CD4-positive, CD25-positive, alpha-beta regulatory T cell (primary cell): ENCODE measurements at places on chromosomes 13 and 19.

GRCh38 chr19:11446652-11447301 is 11.3 kb downstream of the PRKCSH start:
- H3K27ac ChIP-seq = no peak overlapping the region
- no peaks in the 10 kb centered on the region for H3K27me3 ChIP-seq
- H3K4me3 ChIP-seq = no peak overlapping the region
- no peak for DNase-seq
- peaks cover 42% of the 10 kb centered on the region for H3K36me3 ChIP-seq

DNA sequence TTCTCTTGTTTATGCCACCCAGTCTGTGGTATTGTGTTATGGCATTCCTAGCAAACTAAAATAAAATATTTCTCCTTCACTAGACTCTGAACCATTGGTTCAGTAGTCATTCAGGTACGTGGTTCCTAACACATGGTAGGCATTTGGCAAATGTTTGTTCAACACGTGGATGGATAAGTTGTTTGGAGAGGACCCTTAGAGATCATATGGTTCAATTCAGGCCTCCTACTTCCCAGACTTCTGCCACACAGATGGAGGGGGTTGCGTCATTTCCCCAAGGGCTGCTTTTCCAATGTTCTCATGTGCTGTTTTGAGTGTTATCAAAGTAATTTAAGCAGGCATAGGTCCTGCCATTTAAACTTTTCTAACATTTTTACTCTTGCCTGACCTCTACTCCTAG is 6.7 kb downstream of the CXCL17 start:
- H3K4me3 ChIP-seq = no peak overlapping the region
- H3K27ac ChIP-seq = no peak overlapping the region
- no peaks in the 10 kb centered on the region for H3K36me3 ChIP-seq
- H3K4me1 ChIP-seq = peaks cover 13% of the 10 kb centered on the region

DNA sequence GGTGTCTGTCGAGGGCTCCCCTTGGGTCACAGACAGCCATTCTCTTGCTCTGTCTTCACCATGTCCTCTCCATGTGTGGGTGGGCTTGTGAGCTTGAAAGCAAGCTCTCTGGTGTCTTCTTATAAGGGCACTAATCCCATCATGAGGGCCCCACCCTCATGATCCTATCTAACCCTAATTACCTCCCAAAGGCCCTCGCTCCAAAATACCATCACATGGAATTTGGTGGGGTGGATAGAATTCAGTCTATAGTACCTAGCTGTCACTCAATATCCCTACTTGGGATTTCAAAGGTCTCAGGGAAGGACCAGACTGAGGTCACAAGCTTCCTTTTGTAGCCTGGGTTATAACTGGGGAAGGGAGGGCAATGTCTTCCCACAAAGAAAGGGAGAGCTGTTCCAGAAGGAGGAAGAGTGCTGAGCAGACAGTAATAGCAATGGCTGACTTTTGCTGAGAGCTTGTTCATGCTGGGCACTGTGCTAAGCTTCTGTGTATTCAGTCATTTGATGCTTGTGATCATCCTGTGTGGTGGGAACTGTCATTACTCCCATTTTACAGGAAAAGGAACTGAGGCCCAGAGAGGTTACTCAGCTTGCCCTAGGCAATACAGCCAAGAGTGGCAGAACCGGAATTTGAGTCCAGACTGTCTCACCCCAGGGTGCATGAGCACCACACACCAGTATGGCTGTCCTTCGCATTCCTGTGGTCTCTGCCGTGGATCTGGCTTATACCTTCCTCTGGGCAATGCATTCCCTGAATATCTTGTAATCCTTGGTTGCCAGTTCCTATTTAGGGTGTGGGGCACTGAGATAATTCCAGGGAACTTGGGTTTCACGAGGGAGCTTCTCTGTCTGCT is 8.2 kb downstream of the FXYD5 start:
- H3K27me3 ChIP-seq = no peaks in the 10 kb centered on the region
- peak overlapping the region; percentile 34 for H3K27ac ChIP-seq
- peaks cover 20% of the 10 kb centered on the region for H3K4me1 ChIP-seq
- DNase-seq = no peak
- H3K4me3 ChIP-seq = no peak overlapping the region

GRCh38 chr19:708154-709143 is at the start of gene PALM:
PALM (plus strand) TSS chr19:708935; CDS start chr19:709147, 212 bp downstream.
- H3K36me3 ChIP-seq = no peaks in the 10 kb centered on the region
- no peak for DNase-seq
- no peak within 1 kb of the TSS for H3K4me3 ChIP-seq
- no peaks in the 10 kb centered on the region for H3K27me3 ChIP-seq
- H3K27ac ChIP-seq = no peak within 1 kb of the TSS

GRCh38 chr19:16944626-16945363 is 56.0 kb downstream of the F2RL3 start:
- no peak overlapping the region for H3K27ac ChIP-seq
- no peaks in the 10 kb centered on the region for H3K4me1 ChIP-seq
- no peaks in the 10 kb centered on the region for H3K27me3 ChIP-seq
- no peaks in the 10 kb centered on the region for H3K36me3 ChIP-seq
- no peak for DNase-seq
- no peak overlapping the region for H3K4me3 ChIP-seq

- H3K27ac ChIP-seq = no peak overlapping the region
- no peak overlapping the region for H3K4me3 ChIP-seq
- H3K27me3 ChIP-seq = no peaks in the 10 kb centered on the region
Measured at GRCh38 chr13:48626077-48626449, 27.7 kb upstream of the CYSLTR2 start.

DNA sequence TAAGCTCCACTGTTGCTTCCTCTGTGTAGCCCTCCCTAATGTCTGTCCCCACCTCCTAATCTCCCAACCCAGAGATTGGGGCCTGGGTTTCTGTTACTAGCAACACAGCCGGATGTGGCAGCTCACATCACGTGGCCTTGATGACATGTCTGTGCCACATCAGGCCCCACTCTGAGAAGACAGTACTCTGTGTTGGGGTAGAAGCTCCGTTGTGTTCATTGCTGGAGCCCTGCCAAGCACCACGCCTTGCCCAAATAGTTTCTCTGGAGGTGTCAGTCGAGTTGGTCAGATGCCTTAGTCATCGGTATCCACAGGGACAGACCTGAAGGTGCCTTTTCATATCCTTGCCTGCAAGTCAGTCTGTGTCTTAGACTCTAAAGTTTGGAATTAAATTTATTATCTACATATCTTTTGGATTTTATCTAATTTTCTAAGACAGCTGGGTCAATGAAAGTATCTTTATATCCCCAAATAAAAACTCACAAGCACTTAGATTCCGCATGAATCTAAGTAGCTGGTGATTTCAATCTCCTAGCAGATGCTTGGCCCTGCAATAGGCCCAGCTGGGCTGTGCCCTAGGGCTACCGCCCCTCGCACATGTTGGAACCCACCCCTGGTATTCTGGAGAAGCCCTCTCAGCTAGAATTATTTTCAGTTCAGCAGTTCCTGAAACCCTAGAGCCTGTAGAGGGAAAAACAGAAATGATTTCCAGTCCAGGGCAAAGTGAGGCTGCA is 204.0 kb upstream of the TSHZ3 start:
- H3K27me3 ChIP-seq = no peaks in the 10 kb centered on the region
- H3K27ac ChIP-seq = no peak overlapping the region
- H3K36me3 ChIP-seq = no peaks in the 10 kb centered on the region
- no peak for DNase-seq
- no peak overlapping the region for H3K4me3 ChIP-seq
- H3K4me1 ChIP-seq = no peaks in the 10 kb centered on the region

GRCh38 chr19:2837430-2837829 is 3.8 kb upstream of the ZNF555 start:
- peaks cover 14% of the 10 kb centered on the region for H3K36me3 ChIP-seq
- no peak overlapping the region for H3K4me3 ChIP-seq
- H3K27ac ChIP-seq = no peak overlapping the region
- peaks cover 12% of the 10 kb centered on the region for H3K4me1 ChIP-seq
- H3K27me3 ChIP-seq = no peaks in the 10 kb centered on the region

DNA sequence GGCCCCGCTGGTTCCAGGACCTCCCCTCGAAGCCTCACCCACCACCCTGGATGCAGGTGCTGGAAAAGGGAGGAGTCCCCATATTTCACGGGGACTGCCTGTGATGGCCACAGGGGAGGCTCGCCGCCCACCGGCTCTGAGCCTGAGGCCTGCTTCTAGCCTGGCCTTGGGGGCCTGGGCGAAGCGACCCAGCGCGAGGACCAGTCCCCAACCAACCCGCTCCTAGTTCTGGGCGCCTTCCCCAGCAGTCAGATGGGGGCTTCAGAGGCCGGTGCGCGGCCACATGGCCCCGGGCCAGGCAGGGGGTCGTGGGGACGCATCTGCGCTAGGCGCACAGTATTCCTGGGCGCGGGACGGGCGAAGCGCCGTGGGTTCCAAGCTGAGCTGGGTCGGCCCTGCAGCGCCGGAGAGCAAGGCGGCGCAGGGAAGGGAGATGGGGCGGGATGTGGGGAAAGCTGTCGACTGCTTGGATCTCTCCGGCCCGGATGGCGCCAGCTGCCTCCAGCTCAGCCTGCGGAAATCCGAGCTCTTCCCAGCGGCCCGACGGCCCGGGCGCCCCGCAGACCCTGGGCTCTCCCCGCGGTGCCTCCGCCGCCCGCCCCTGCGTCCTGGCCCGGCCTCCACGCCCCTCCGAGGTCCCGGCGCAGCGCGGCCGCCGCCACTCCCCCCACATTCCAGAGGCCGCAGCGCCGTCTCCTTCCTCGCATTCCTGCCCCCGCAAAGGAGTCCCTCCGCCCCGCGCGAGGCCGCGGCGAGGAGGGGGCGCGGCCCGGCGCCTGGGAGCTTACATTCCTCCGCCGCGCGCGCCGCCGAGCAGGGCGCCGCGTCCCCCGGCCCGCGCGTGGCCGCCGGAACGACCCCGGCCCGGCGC is at the start of gene WTIP:
Gene WTIP (plus strand): TSS at position 788 of the 871 bp plus-strand sequence. CDS start 217 bp downstream, outside the sequence.
- no peaks in the 10 kb centered on the region for H3K4me1 ChIP-seq
- peaks cover 2% of the 10 kb centered on the region for H3K27me3 ChIP-seq
- no peak within 1 kb of the TSS for H3K27ac ChIP-seq
- DNase-seq = no peak
- H3K36me3 ChIP-seq = no peaks in the 10 kb centered on the region
- no peak within 1 kb of the TSS for H3K4me3 ChIP-seq

- H3K4me1 ChIP-seq = peaks cover 72% of the 10 kb centered on the region
- peak overlapping the region; percentile 83 for H3K27ac ChIP-seq
- DNase-seq = peak; percentile 28
Measured at GRCh38 chr19:38685666-38686529, 38.4 kb downstream of the ACTN4 start.

DNA sequence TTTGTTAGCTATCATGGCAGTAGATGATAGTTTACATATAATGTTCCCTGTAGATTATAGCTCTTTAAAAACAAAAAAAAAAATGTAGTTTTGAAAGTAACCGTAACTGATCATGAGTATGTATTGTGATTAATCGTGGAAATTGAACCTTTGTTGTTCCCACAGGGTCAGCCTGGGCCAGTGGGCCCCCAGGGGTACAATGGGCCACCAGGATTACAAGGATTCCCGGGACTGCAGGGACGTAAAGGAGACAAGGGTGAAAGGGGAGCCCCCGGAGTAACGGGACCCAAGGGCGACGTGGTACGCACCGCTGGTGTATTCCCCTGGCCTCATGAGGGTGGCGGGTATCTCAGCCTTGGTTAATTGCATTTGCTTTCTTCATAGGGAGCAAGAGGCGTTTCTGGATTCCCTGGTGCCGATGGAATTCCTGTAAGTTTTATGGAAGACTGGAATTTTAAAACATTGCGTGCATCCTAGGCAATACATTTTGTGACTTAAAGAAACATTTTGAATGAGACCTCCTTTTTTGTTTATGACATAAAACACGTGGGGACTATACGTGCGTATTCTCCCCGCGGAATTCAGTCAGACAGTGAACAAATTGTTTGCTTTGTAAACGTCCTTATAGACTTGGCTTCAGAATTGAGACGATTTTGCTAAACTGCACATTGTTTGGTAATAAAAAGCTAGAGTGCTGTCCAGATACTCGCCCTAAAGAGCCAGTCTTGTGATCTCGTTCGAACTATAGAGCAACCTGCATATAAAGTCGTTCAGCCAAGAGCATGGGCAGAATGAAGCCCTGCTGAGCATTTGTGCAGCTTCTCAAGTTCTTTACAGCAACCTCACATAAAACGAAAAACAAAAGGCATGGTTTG is 117.7 kb downstream of the COL4A2 start:
- DNase-seq = no peak
- H3K27ac ChIP-seq = no peak overlapping the region
- H3K27me3 ChIP-seq = peaks cover 15% of the 10 kb centered on the region
- H3K4me1 ChIP-seq = no peaks in the 10 kb centered on the region
- no peaks in the 10 kb centered on the region for H3K36me3 ChIP-seq

DNA sequence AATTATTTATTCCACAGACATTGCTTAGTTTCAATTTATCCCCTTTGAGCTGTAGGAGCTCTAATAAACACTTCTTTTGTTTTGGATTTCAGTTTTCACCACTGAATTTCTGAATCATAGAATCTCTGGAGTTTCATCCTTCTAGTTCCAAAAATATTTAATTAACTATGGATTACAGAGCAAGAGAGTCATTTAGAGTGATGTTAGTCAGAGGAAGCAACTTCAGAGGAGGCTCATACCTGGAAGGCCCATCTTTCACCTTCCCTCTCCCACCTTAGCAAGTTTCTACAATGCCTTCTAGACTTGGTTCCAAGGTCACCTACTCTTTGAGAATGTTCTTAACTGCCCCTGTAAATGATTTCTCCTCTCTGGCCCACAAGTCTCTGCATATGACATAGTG is 353.2 kb downstream of the SPRY2 start:
- H3K4me3 ChIP-seq = no peak overlapping the region
- no peaks in the 10 kb centered on the region for H3K4me1 ChIP-seq
- no peaks in the 10 kb centered on the region for H3K27me3 ChIP-seq
- DNase-seq = no peak

DNA sequence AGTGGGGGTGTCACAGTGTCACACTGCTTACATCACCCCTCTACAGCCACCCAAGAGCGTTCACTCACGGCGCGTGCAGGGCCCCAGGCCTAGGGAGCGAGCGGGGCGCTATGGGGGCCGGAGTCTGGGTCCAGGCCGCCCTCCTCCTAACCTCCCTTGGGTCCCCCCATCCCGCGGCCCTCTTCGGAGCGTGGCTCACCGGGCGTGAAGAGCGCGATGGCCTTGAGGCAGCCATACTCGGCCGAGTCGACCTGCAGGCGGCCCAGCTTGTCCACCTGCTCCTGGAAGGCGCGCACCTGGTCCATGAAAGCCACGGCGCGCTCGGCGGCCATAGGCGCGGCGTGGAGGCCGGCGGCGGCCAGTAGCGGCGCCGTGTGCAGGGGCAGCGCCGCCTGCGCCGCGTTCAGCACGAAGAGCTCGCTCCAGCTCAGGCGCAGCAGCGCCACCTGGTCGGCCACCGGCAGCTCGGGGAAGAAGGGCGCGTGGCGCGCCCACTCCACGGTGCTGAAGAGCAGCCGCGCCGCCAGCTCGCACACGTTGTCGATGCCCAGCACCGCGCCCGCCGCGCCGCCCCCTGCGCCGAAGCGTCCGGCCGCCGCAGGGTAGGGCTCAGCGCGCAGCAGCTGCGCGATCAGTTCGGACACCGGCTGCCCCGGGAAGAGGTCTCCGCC is 9.4 kb downstream of the OCEL1 start:
- H3K36me3 ChIP-seq = peaks cover 6% of the 10 kb centered on the region
- H3K27ac ChIP-seq = peak overlapping the region; percentile 49
- peaks cover 12% of the 10 kb centered on the region for H3K4me1 ChIP-seq
- H3K4me3 ChIP-seq = peak overlapping the region; percentile 64
- H3K27me3 ChIP-seq = no peaks in the 10 kb centered on the region

- peaks cover 23% of the 10 kb centered on the region for H3K4me1 ChIP-seq
- no peaks in the 10 kb centered on the region for H3K36me3 ChIP-seq
- peak; percentile 18 for DNase-seq
- peak overlapping the region; percentile 93 for H3K4me3 ChIP-seq
Measured at GRCh38 chr19:12331211-12331941, 2.1 kb downstream of the ZNF563 start.
